CD4-positive, alpha-beta memory T cell (primary cell): ENCODE measurements at places on chromosomes 7 and 10. TPM values are rescaled to one million over a fixed set of nuclear protein-coding genes. Genes with fewer than 3 reads are reported as not detected.

Gene PIP
- not detected for polyA plus RNA-seq

Gene DUSP5
- 33.7 TPM for polyA plus RNA-seq

Gene CPA2
- polyA plus RNA-seq: not detected

Gene WAPL
- polyA plus RNA-seq: 33.3 TPM

Gene GRID2IP
- 0.10 TPM for polyA plus RNA-seq

Gene NUTM2A
- not detected for polyA plus RNA-seq

Gene KLF6
- polyA plus RNA-seq: 814 TPM

Gene ANXA8
- polyA plus RNA-seq: not detected

Gene CADPS2
- polyA plus RNA-seq: not detected

Gene OPALIN
- not detected for polyA plus RNA-seq

Gene ASAH2
- 3.1 TPM for polyA plus RNA-seq

Gene BLNK
- 1.0 TPM for polyA plus RNA-seq

Gene ASB10
- not detected for polyA plus RNA-seq

Gene AKR1C2
- polyA plus RNA-seq: not detected

Gene LIPF
- polyA plus RNA-seq: not detected

Gene RBP3
- not detected for polyA plus RNA-seq

Gene MACC1
- polyA plus RNA-seq: not detected

Gene PRKG1
- not detected for polyA plus RNA-seq

Gene PAX4
- polyA plus RNA-seq: not detected

Gene PSPH
- polyA plus RNA-seq: 2.1 TPM
